ENCODE measurements at places on chromosomes 12 and 14.

DNA sequence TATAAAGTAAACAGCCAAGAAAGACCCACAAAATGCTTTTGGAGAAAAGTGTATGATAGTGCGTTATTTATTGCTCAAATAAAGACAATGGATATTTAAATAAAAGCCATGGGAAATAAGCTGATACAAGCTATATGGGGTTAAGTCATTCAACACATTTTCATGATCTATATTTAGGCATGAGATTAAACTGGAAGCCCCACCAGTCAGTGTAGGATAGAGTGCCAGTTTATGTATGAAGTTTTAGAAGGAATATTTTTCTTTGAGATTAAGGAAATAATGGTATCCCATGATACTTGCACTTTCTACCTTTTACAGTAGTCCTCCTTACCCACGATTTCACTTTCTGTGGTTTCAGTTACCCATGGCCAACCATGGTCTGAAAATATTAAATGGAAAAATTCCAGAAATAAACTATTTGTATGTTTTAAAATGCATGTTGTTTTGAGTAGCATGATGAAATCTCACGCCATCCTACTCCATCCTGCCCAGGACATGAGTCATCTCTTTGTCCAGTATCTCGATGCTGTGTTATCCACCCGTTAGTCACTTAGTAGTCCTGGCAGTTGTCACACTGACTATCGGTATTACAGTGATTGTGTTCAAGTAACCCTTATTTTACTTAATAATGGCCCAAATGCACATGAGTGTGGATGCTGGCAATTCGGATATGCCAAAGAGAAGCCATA lies 22.3 kb downstream of the SYT1 start:
- DNase-seq, result no peak

- DNase-seq, result no peak
Measured at GRCh38 chr12:50618864-50619609, 114.3 kb downstream of the DIP2B start.

GRCh38 chr14:75562489-75562888 lies 15.9 kb upstream of the FLVCR2 start:
- DNase-seq, result no peak

DNA sequence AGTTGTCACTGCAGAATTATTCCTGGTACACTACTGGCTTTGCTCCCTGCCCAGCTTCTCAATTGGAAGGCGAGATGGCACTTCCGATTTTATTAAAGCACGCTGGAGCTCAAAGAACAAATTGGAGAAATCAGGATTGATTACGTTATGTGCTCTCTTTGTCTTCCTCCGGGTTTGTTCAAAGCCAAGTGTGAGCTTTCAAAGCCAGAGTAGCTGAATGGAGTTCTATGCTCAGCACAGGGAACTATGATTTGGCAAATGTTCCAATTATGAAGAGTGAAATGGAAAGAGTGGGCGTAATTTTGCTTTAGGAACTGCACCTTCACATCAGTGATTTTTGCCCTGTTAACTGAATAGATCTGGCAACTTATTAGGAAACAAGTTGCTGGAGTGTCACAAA lies 72.4 kb downstream of the FLRT2 start:
- DNase-seq, result no peak

DNA sequence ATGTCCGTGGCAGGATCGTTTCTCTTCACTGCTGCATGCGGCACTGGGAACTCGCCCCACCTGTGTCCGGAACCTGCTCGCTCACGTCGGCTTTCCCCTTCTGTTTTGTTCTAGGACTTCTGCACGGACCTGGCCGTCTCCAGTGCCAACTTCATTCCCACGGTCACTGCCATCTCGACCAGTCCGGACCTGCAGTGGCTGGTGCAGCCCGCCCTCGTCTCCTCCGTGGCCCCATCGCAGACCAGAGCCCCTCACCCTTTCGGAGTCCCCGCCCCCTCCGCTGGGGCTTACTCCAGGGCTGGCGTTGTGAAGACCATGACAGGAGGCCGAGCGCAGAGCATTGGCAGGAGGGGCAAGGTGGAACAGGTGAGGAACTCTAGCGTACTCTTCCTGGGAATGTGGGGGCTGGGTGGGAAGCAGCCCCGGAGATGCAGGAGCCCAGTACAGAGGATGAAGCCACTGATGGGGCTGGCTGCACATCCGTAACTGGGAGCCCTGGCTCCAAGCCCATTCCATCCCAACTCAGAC lies 1.2 kb downstream of the FOS start:
- no peak for DNase-seq

DNA sequence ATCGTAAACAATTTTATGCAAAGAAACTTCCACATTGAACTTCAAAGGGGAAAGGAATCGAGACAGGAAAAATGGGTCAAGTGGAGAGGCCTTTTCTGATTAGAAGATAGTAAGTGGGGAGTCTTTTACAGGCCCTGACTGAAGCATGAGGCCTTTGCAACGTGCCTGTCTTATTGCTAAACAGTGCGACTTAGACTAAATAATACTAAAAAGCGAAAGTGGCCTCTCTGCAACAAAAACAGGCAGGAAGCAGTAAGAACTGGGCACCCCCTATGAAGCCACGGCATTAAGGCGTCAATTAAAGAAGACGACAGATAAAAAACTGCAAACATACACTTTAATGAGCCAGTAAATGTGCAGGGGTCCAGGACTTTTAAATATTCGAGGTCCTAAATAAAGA lies 283.4 kb upstream of the GRIP1 start:
- DNase-seq, result no peak

DNA sequence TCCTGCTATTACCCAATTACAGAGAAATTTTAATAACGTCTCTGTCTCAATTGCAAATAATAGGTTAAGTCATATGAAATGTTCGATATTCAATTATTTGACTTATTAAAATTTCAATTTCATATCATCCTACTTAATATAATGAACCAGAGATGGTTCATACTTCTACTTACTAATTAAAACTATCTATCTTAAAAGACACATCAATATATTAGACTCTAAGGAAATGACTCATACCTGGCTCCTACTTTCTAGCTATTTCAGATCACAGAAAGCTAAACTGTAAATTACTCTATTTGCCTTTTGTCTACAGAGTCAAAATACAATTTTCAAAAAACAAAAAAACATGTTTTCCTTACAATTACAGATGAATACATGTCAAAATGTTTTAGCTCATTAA lies 99.6 kb downstream of the CAPZA3 start:
- no peak for DNase-seq

GRCh38 chr14:63467440-63468072 lies 75.6 kb downstream of the PPP2R5E start:
- no peak for DNase-seq

DNA sequence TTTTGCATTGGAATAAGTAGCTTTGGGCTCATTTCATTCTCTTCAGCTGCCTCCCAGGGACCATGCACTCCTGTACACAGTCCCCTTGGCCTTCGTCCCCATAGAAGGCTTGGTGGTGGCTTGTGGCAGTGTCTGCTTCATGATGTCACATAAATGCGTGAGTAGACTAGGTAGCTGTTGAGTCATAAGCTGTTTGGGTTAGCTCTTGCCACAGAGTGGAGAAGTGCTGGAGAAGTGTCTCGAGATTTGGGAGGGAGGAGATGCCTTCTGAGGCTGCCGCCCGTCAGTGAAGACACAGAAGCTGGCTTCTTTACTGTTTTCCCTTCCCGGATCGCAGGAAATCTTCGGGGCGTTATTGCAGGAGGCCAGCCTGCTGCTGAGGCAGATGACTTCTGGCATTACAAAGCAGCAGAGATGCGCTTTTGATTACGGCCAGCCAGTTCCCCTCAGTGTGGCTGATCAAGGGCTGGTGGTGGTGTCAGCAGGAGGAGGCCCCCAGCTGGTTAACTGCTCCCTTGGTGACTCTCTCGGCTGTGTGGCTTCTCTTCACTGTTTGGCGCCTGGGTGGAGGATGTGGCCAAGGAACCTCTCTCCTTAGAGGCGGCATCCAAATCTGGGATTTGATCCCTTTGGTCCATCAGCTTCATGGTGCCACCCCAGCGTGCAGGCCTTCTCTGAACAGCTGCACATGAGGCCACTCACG lies 67.6 kb downstream of the AACS start:
- DNase-seq, result no peak

DNA sequence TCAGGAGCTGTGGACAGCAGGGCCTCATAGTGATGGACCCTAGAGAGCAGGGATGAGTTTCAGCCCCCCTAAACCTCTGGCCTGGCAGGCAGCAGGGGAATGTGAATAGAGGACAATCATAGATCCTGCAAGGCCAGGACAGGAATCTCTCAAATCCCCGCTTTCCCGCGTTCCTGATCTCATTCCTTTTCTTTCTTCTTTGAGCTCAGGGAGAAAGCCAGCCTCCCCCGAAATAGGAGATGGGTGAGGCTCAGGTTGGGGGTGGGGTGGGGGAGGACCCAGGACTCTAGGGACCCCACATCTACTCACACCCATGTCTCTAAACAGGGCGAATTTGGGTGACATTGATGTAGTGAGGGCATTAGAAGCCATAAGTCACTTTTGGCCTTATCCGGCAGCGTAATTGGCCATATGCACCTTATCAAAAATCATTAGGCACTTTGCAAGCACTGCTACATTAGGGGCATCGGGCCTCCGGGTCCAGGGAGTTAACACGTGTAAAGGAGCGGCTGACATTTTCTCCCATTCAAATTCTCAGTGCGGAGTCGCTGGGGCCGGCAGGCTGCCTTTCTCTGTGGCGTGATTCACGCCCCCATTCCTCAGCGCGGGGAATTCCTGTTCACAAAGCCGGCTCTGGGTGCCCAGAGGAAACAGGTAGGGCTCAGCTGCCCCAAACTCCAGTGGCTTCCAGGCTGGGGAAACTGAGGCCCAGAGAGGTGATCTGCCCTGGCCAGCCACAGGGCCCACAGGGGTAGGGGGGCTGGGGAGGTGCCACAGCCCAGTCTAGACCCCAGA lies 1.5 kb downstream of the LHX5 start:
- no peak for DNase-seq

DNA sequence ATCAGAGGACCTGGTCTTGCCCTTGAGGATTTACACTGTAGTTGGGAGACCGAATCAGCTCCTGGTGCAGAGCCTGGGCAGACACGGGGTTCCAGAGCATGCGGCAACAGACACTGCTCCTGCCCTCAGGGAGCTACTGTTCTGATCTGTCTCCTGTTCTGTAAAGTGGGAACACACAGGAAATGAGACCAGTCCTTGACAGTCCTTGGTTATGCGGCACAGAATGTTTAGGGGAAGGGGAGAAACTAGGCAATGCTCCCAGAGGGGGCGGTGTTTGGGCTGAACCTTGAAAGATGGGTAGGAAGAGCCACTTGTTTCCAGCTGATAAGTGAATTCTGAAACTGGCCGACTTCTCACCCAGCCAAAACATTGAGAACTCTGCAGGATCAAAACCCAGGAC lies 132.4 kb downstream of the ZFP36L1 start:
- no peak for DNase-seq

DNA sequence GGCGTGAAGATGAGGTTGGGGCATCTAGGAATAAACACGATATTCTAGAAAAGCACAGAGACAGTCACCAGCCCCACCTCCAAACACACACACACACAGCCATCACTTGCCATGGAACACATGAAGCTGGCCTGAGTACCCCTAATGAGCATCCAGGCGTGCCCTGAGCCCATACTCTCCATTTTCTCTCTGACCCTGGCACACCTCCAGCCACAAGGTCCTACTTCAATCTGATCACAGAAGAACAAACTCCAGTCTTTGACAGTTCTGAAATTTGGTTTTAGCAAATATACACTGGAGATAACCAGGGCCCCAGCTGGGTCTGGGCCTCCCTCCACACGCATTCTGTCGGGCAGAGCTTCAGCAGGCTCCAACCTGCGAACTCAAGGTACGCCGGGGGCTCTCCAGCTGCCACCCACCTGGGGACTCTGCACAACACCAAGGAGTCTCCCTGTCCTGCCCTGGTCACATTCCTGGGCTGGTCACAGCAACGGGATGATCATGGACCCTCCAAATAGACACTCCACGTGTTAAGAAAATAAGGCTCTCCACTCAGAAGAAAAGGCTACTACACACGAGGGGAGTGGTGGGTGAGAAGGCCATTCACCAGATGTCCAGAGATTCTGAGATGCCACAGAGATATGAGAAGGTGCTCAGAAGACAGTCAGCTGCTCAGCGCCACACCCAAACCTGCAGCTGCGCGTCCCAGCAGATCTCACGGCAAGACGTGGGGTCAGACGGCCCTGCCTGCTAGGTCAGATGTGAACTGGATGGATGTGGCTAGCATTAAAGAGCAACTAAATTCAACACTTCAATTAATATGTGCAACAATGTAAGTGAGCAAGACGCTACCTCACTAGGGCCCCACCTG lies 57.0 kb upstream of the PNMA1 start:
- no peak for DNase-seq

DNA sequence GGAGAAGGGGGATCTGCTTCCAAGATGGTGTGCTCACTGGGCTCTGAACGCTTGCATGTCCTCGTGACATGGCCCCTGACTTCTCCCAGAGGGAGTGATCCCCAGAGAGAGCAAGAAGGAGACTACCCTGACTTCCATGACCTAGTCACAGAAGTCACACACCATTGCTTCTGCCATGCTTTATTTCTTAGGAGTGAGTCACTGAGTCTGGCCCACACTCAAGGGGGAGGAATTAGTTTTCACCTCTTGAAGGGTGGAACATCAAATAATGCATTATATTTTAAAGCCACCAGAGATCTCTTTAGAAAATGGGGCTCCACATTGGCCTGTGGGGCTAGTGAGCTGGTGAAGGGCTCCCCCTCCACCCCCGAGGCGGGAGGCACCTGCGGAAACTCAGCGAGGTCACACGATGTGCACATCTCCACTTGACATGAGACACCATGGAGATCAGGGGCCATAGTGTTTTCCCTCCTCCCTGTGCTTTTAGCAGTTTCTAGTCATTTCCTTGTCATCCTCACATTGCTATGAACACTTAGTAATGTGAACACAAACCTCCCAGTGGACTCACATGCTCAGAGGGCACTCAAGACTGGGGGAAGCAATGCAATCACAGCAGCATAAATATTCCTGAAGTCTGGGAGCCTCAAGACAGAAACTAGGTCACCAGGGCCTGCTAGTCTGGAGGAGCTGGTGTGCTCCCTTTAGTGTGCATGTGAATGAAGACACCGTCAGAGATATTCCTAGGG lies 87.4 kb upstream of the FZD10 start:
- DNase-seq, result no peak

- DNase-seq, result no peak
Measured at GRCh38 chr12:116166306-116166705, 111.2 kb downstream of the MED13L start.

DNA sequence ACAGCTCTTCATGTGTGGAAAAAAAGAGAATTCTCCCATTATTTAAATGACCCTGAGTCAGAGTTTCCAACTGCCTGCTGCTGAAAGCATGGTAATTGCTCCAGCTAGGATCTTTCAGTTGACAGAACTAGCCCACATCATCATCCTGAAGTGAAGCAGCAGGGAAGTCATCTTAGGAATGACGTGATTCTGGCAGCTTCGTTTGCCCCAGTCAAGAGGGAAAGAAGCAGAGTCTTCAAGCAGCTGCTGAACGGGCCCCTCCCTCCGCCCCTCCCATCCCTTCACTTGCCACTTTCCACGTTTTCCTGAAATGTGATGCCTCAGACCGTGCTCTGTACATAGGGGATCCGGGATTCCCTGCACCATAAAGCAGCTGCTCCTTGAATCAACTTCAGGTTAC lies 455.0 kb upstream of the TMEM132C start:
- no peak for DNase-seq

GRCh38 chr14:69261761-69262331 lies 1.9 kb downstream of the GALNT16 start:
- DNase-seq, result no peak

Measured in activated naive CD4-positive, alpha-beta T cell treated with anti-CD3 and anti-CD28 coated beads, Interleukin-2, amount 50 U/mL, for 16 hours (primary cell).